Glomerular endothelial cell (primary cell): ENCODE measurements at places on chromosomes 2 and 18.

DNA sequence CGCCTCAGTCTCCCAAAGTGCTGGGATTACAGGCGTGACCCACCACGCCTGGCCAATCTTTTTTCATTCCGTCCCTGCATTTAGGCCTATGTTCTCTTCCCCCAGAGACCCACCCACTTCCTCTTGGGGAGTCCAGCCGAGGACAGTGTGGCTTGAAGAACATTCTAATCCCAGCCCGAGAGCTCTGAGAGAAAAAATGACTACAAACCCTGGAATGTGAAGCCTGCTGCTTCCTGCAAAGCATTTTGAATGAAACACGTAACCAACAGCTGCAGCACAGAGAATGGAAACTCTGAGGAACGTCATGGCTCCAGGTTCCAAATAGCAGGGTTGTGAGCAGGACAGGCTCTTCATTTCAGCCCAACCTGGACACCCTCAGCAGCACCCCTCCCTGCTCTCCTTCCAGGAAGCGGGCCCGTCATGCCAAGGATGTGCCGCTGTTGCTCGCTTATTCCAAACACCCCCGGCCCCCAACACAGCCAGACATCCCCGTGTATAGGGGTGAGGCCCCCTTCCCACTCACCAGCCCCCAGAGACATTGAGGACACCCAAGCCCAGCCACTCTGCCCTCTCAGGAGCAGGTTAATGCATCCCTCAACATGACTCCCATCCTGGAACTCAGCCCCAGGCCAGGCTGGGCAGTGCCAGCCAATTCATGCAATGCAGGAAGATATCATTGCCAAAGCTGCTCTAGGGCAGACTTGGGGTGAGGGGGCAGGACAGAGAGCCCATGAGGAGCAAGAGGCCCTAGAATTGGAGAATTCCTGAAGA lies 139.8 kb downstream of the ZFP36L2 start:
- DNase-seq = peak; percentile 99

DNA sequence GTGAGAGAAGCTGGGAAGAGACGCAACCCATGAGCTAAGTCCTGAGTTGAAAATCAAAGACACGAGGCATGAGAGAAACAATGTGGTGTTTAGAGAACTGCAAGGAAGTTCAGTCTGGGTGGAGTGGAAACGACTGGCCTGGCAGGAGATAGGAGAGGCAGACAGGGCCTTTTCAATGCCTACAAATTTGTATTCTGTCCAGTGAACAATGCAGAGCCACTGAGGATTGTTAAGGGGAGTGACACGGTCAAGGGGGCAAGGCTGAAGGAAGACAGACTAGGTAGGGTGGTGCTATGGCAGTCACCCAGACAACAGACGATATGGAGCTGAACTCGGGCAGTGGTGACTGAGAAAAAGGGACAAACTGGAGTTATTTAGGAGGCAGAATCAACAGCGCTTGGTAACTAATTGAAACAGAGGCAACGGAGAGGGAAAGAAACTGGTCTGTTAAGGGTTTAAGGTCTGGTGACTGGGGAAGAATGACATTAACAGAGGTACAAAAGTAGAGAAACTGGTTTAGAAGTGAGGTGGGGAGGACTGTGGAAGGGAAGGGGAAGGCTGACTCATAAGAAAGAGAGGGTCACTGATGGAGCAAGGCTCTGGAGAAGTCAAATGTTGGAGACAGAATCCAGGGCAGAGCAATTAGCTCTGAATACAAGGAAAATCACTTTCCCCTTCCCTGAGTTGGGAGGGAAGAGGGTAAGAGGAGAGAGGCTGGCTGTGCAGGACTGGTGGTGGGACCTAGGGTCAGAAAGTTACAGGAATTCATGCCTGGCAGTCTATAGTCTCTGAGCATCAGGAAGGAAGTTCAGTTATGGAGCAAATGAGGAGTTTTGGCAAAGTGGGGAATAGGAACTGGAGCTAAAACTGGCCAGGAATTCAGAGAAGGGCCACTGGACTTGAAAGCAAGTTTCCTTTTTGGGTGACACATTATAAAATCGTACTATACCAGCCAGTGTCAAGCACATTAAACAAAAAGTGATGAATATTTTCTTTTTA lies 63.4 kb upstream of the CHRNA1 start:
- peak; percentile 39 for DNase-seq

DNA sequence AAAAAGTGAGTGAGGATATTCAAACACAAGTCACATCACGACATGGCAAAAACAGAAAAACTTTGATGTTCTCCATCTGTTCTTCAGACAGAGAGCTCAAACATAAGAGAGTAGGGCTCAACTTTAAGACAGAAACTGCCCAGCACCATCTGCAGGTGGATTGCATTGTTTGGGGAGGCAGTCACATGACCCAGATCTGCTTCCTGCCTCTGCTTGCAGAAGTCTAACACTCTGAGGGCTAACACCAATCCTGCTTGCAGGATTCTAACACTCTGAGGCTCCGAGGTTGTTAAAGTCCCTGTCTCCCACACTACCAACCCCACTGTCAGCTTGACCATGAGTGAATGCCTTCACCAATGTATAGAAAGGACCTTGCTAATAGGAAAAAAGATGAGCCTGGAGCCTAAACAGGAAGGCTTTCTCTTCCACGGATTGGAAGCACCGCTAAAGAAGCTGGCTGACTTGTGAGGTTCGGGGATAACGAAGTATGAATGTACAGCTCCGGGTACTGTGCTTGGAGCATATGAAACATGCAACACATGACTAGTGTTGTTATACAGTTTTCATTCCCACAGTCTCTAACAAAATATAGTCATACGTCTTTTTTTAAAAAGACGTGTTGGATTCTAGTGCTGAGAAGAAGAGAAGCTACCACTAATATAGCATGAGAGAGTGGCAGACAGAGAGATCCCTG lies 176.6 kb upstream of the CREB1 start:
- no peak for DNase-seq

DNA sequence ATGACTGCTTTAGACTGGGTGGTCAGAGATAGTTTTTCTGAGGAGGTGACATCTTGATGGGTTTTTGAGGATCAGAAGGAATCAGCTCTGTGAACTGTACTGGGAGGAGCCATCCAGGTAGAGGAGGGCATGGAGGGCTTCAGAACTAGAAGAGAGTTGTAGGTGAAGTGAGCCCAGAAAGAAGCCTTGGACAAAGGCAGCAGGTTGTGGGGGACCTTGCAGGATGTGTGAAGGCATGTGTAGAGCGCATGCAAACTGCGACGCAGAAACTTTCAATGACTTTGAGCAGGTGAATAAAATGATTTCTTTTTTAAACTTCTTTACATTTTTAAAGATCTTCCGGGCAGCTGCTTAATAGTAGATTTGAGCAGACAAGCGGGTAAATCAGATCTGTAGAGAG lies 83.9 kb upstream of the SIX2 start:
- DNase-seq = no peak

- no peak for DNase-seq
Measured at GRCh38 chr2:108531674-108532055, 2.6 kb upstream of the LIMS1 start.
